Sigmoid colon (tissue), 7 donors: ENCODE measurements at places on chromosomes 6 and 20. TPM values are rescaled to one million over a fixed set of nuclear protein-coding genes. Genes with fewer than 3 reads are reported as not detected.

GRCh38 chr6:73766040-73766439 lies 70.0 kb downstream of the CD109 start:
- peaks cover 6% of the 10 kb centered on the region for H3K36me3 ChIP-seq
- H3K27ac ChIP-seq = no peak overlapping the region
- no peak for DNase-seq

DNA sequence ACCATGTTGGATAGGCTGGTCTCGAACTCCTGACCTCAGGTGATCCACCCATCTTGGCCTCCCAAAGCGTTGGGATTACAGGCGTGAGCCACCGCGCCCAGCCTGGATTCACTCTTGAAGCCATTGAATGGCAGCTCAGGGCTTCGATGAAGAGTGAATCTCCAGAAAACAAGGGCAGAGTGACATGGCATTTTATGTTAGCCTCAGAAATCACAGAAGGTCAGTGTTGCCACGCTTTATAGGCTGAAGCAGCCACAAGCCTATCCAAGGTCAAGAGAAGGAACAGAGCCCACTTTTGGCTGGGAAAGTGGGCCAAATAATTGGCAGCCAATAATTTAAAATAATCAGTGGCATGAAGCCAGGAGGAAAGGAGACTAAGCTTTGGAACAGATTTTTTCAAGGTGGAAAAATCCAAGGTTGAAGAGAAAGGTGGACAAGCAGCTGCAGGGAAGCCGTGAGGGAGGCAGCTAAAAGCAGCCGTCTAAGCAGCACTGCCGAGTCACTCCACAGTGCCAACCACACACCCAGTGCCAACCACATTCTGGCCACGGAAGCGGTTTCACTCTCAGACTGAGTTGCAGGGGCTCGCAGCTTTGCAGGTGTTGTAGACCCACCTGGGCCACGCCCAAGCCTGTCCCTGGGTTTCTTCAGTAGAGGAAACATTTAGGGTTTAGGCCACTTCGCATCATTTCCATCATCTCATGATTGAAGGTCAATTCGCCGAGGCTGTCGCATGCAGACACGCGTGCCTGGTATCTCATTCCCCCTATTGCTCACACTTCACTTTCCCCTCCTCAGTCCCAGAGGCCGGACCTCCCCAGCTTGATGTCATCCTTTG lies 17.4 kb upstream of the AVP start:
- H3K4me1 ChIP-seq = no peaks in the 10 kb centered on the region
- no peak overlapping the region for H3K4me3 ChIP-seq
- peaks cover 4% of the 10 kb centered on the region for H3K36me3 ChIP-seq

DNA sequence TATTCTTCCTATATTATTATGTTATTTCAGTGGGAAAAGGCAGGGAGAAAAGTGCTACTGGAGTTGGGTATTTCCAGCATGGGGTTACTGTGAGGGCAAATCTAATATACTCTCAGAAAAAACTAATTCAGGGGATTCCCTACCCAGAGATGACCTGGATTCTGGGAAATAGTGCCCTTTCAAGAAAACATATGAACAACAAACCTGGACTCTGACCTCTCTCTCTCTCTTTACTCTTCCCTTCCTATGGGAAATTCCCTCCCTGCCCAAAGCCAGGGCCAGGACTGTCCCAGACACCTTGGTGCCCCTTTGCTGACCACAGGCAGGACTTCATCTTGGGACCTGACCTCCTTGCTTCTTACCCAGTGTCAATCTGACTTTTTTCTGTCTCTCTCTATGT lies 1.6 kb upstream of the UBD start:
- no peaks in the 10 kb centered on the region for H3K36me3 ChIP-seq
- no peaks in the 10 kb centered on the region for H3K4me1 ChIP-seq
- no peak overlapping the region for H3K27ac ChIP-seq
- no peak for DNase-seq
- no peak overlapping the region for H3K4me3 ChIP-seq

DNA sequence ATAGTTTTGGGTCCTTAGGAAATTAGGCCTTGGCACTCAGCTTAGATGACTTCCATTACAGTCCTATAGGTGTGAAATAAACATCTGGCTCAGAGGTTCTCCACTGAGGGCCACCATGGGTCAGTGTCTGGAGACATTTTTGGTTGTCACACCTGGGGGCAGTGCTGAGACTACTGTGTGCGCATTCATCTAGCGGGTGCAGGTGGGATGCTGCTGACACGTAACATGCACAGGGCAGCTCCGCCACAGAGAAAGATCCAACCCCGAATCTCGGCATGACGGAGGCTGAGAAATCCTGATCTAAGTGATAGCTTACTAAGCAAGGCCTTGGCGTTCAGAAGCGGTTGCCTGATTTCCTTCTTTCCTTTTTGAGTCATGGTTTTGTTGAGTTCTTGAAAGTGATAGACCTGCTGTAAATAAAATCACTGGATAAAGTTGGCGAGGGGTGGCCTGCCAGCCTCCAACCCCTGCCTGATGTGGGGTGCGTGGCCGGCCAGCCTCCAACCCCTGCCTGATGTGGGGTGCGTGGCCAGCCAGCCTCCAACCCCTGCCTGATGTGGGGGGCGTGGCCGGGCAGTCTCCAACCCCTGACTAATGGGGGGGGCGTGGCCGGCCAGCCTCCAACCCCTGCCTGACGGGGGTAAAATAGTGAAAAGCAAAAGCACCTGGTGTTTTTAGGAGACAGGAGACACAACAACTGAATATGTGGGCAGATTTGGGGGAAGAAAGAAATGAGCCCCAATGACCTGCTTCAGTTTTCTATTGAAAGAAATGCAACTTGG lies 158.1 kb downstream of the CDH26 start:
- no peak overlapping the region for H3K27ac ChIP-seq
- H3K27me3 ChIP-seq = peaks cover 13% of the 10 kb centered on the region
- no peak overlapping the region for H3K4me3 ChIP-seq
- no peaks in the 10 kb centered on the region for H3K4me1 ChIP-seq
- no peak for DNase-seq

DNA sequence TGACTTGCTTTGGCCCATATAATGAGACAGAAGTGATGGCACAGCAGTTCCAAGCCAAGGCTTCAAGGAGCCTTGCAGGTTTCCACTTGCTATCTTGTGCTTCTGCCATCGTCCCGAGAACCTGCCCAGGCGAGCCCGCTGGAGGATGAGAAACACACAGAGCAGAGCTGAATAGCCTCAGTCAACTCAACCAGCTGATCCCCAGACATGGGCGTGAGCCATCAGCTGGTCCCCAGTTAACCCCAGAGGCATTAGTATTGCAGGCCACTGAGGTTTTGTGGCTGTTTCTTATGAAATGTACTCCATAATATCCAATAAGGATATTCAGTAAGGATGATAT lies 81.7 kb upstream of the SHLD1 start:
- DNase-seq = no peak
- no peak overlapping the region for H3K27ac ChIP-seq
- no peaks in the 10 kb centered on the region for H3K27me3 ChIP-seq
- H3K4me1 ChIP-seq = peaks cover 2% of the 10 kb centered on the region
- no peaks in the 10 kb centered on the region for H3K36me3 ChIP-seq

CYP39A1 gene
- 5.3 TPM for total RNA-seq

CNBD2 gene
- 1.7 TPM for total RNA-seq

RTN4IP1 gene
- total RNA-seq = 2.2 TPM

TOX2 gene
- total RNA-seq = 3.2 TPM

GINM1 gene
- 67.9 TPM for total RNA-seq
